ENCODE measurements at places on chromosomes 12 and 14.

DNA sequence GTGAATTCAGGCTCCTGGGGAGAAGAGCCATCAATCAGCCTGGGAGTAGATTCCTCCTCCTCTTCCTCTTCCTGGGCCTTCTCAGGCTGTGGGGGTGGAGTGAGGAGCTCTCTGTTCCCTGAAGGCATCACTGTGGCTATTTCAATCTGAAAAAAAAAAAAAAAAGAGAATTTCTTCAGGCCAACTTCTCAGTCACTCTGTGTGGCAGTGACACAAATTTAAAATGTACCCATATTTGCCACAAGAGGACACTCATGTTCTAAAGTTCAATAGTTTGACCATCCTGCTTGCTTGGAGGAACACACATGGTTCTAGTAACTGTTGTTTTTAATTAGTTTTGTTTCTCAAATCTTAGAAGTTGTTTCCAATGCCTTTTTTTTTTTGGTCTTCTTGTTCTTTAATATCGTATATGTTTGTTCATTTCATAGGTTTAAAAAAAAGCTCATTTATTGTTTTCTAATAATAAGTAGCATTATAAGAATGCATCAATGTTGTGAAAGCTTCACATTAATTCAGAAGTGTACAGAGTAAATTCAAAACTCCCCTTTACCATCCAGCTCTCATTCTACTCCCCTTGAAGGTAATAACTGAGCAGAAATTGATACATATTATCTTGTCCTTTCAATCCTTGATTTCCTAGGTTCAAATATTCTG, 23.3 kb upstream of the CCER1 start:
- DNase-seq: peak; percentile 36

DNA sequence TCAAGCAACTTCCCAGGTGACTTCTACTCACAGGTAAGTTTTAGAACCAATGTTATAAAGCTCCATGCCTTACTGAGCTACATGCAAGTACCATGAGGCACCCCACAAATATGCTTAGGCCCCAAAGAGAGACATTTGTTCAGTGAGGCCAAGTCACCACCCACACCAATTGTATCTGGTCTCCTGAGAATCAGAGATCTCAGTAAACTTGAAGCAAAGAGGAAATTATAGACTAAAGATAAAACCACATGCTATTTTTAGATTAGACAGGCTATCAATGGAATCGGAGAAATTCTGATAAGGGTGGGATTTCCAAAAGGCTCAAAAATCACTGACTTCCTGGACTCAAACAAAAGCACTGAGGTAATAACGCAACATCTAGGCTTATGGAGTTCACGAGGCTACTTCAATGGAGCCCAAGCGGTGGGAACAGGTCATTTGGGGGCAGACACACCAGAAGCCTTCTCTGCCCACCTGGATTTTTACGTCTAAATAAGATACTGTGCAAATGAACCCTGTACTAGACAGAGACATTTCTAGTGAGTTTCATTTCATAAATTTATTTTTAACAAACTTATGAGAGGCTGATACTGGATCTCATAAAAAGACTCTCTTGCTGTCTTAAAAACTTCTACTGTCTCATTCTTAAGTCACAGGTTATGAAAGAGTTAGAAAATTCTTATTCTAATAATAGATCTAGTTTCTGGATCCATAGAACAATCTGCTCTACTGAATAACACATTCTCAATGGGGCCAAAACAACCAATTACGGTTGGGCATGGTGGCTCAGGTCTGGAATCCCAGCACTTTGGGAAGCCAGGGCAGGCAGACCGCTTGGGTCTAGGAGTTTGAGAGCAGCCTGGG, 7.7 kb downstream of the SLC15A4 start:
- DNase-seq: no peak

DNA sequence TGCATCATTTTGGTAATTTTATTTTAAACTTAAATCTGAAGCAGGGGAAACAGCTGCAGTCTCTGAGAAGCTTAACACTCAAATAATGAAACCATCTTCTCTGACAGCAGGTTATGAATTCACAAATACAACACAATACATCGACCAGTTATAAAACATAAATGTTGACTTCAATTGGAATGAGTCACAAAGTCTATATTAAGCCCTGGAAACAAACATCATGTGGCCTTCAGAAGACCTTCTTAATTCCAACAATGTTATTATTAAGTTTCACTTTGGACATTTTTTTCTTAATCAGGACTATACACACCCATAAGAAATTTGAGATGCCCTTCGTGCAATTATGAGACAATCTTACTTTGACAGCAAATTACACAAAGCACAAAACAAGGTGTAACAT, 68.9 kb downstream of the CEP128 start:
- DNase-seq: no peak

DNA sequence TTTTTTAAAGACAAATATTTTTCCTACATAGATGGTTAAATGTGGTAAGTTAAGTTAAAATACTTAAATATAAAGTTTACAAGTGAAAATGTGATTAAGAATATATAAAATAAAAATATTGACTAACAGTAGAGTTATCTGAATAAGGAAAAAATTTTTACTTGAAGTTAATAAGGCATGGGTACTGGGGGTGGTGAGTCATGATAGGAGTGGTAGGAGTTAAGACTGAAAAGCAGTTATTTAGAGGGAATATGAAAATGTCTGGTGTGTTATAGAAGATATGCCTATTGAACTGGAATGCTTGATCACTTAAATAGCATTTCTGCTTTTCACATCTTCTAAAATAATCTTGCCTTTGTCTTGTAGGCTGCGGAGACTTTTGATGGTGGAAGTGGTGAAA, 68.7 kb downstream of the CCDC91 start:
- DNase-seq: peak; percentile 5

DNA sequence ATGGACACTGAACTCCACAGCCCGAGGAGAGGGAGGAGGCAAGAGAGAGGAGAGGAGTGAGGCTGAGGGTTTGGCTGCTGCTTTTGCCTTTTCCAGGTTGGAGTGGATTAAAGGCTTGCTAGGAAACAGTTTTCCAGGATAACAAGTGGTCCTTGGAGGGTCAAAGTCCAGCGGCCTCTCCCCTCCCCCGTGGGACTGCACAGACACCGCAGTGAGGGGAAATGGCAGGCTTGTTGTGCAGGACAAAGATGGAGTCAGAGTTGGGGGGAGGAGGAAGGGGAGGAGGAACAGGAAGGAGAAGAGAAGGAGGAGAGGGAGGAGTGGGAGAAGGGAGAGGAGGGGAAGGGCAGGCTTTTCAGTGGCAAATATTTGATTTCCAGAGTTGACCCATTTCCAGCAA, 245.5 kb downstream of the RBM19 start:
- DNase-seq: no peak

GRCh38 chr12:2754208-2754607, 40.6 kb upstream of the FKBP4 start:
- no peak for DNase-seq

- DNase-seq: no peak
Measured at GRCh38 chr14:104644656-104645378, 40.2 kb upstream of the TMEM179 start.

- no peak for DNase-seq
Measured at GRCh38 chr12:1947081-1947480, 28.6 kb upstream of the CACNA2D4 start.

DNA sequence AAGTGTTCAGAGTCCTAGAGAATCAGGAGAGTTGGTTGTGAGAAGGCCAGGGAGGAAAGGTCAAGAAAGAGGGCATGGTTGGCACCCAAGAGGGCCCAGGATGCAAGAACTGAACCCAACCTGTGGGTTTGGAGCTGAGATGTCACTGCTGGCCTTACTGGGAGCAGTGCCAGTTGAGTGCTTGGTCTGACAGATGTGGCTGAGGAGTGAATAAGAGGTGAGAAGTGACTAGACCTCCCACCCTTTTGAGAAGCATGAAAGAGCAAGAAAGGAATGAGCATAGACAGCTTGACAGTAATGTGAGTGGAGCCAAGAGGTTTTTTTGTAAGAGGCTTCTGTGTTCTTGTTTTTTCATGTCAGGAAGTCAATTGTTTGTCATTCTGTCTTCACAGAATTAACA, 95.3 kb downstream of the FGD4 start:
- no peak for DNase-seq

- DNase-seq: no peak
Measured at GRCh38 chr12:25745281-25745680, 192.2 kb upstream of the LMNTD1 start.

DNA sequence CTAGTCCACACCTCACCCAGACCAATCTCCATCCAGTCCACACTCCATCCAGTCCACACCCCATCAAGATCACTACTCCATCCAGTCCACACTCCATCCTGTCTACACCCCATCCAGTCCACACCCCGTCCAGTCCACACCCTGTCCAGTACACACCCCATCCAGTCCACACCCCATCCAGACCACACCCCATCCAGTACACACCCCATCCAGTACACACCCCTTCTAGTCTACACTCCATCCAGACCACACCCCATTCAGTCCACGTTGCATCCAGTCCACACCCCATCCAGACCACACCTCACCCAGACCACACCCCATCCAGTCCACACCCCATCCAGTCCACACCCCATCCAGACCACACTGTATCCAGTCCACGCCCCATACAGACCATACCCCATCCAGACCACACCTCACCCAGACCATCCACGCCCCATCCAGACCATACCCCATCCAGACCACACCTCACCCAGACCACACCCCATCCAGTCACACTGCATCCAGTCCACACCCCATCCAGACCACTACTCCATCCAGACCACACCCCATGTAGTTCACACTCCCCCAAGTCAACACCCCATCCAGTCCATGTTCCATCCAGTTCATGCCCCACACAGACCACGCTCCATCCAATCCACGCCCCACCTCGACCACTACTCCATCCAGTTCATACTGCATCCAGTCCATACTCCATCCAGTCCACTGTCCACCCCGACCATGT, 116.6 kb upstream of the RTL1 start:
- DNase-seq: no peak

DNA sequence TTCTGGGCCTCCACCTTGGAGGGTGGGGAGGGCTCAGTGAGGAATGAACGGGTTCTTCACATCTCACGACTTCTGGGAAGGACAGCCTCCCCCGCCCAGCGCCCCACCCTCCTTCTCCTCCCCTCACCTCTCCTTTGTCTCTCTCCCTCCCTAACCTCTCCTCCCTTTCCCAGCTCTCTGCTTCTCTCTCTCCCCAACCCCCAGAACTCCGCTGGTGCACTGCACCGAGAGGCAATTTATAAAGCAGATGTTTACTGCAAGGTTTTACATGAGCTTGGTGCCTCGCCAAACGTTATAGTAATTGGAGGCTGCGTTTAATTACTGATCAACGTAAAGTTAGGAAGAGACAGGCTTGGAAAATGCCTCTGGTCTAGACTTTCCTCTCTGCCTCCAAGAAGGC, 42.9 kb upstream of the FAM222A start:
- DNase-seq: no peak

DNA sequence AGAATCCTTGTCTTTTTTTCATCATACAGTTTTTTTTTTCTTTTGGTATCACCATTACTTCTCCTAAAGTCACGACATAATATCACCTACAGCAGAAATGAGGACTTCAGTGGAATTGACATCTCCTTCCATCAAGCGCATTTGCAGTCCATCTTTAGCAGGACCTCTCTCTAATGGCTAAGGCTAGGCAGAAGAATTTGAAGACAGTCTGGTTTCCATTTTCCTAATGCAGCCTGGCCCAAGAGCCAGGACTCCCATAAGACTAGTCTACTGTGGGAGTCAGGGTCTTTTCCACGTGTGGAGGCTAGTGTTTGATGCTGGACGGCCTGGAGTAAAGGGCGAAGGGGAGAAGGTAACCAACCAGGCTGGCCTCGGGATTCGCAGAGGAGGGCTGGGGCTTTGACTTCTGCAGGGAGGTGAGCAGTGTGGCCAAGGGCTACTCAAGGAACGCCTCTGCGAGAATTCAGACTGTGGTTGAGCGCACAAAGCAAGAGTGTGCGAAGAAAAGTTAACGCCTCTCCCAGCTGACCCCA, 769 bp upstream of the ZNF740 start:
- no peak for DNase-seq

GRCh38 chr12:76717314-76717713, 46.6 kb upstream of the ZDHHC17 start:
- DNase-seq: no peak

- no peak for DNase-seq
Measured at GRCh38 chr12:84159260-84159659, 753.3 kb downstream of the SLC6A15 start.

GRCh38 chr14:88556581-88556980, 1.8 kb upstream of the PTPN21 start:
- no peak for DNase-seq

- no peak for DNase-seq
Measured at GRCh38 chr14:105926373-105927095, 400.2 kb downstream of the TMEM121 start.

- no peak for DNase-seq
Measured at GRCh38 chr14:94701861-94702370, 68.0 kb downstream of the GSC start.

DNA sequence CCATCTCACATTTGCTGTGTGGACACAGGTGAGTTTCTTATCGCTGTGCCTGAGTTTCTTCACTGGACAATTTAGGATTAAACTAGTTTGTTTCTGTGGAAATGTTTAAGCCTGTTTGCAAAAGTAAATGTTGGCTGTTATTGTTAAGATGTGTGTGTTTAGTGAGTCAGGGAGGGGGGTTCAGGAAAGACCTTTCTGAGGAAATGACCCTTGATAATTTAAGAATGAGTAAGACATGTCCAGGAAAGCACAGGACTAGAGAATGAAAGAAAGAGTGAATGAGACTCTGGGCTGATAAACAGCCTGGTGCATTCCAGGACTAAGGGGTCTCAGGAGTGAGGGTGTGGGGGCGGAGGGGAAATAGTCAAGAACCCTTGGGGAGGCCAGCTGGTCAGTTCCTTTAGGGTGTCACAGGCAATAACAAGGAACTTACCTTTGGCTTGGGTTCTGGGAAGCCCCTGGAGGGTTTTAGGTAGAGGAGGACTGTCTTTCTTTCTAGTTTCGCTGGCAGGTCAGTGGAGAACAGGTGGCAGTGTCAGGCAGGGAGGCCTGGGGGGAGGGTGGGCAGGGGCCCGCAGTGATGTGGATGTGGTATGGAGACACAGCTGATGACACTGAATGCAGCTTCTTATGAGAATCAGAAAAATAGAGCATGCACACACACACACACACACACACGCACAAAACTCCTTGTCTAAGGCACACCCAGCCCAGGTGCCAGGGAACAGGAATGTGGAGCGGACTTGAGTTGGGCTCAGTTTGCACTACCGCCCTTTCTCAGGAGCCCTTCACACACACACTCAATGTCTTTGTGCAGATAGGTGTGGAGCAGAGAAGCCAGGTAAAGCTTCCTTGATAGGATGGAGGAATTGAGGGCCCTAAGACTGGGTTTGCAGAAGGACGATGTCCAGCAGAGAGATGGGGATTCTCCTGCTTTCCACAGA, 1005.5 kb downstream of the VRK1 start:
- DNase-seq: peak; percentile 20

DNA sequence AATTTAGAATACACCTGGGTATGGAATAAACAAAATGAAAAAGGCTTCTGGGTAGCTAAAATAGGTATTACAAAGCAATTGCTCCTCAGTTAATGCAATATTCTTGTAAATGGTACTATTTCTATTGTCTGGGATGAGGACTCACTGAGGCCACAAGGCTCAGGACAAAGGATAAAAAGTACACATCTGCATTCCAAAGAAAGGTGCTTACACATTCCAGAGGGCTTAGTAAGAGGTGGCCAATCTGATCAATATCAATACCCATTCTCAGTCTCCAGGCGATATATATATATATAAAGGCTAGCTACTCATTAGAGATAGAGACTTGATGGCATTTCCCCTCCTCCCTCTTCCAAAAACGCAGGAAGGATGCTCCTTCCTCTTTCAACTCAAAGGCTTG, 43.8 kb downstream of the ATXN7L3B start:
- DNase-seq: no peak
